ENCODE measurements at places on chromosomes 5 and 9.

DNA sequence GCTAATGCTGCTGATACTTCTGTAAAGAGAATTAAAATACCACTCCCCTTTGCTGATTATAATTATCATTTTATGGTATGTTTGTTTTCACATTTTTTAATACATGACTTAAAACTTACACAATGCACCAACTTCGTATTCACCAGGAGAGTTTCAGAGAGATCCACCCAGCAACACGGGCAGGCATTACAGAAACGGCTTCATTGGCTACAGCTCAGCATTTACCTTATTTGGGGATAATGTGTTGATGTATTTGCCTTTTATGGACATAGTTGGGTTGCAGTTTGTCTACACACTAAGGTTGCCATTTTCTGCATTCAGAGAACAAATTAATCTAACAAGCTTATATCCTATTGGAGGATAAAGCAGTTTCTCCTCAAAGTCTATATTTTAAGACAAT lies 423.6 kb downstream of the PRDM9 start:
- no peak overlapping the region for H3K4me3 ChIP-seq
- H3K27me3 ChIP-seq = no peaks in the 10 kb centered on the region
- no peaks in the 10 kb centered on the region for H3K36me3 ChIP-seq
- no peaks in the 10 kb centered on the region for H3K4me1 ChIP-seq

DNA sequence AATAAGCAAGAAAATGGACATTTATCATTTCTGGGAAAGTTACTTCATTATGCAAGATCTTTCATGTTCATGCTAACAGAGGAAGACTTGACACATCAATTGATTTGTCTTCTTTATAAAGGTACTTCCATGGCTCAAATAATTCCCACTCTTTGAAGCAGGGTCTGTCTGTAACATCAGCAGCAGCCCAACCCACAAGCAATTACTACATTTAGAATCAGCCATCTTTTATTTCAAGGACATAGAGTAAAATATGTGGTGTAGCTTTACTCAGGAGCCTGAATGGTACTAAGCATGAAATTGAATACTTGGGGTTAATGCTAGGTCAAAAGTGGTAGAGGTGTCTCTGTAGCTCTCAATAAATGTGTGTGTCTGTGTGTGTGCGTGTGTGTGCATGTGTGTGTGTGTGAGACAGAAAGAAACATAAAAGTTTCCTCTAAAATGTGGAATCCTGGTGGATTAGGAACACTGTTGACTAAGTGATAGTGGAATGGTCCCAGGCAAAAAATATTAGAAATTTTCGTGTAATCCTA lies 581.1 kb downstream of the CAAP1 start:
- H3K36me3 ChIP-seq = no peaks in the 10 kb centered on the region
- no peaks in the 10 kb centered on the region for H3K4me1 ChIP-seq
- no peak for DNase-seq
- no peaks in the 10 kb centered on the region for H3K27me3 ChIP-seq

DNA sequence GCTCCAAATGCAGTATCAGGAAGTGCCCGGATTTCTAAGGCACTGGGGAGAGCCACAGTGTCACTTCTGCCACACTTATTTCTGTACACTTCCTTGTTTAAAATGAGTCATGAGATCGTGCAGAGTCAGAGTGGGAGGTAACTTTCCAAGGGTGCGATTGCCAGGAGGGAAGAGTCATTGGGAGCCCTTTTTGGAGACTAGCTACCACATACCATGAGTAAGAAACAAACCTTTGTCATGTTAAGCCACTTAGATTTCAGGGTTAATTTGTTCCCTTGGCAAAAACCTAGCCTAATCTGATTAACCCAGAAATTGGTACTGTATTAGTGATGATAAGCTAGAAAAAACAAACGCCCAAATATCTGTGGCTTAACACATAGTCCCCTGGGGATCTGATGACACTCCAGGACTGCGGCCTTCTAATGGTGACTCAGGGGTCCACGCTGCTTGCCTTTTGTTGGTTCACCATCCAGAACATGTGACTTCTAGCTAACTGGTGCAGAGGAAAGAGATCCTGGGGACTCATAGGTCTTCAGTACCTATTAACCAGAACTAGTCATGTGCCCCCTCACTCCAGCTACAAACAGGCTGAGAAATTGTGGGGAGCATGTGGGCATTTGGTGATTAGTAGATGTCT lies 48.6 kb upstream of the TLE1 start:
- H3K27ac ChIP-seq = no peak overlapping the region
- no peak overlapping the region for H3K4me3 ChIP-seq
- H3K4me1 ChIP-seq = no peaks in the 10 kb centered on the region

- no peak overlapping the region for H3K4me3 ChIP-seq
- H3K27ac ChIP-seq = no peak overlapping the region
- no peak for DNase-seq
- H3K27me3 ChIP-seq = no peaks in the 10 kb centered on the region
- no peaks in the 10 kb centered on the region for H3K4me1 ChIP-seq
These were observed 193.5 kb upstream of the TLX3 start for GRCh38 chr5:171115519-171115918.

DNA sequence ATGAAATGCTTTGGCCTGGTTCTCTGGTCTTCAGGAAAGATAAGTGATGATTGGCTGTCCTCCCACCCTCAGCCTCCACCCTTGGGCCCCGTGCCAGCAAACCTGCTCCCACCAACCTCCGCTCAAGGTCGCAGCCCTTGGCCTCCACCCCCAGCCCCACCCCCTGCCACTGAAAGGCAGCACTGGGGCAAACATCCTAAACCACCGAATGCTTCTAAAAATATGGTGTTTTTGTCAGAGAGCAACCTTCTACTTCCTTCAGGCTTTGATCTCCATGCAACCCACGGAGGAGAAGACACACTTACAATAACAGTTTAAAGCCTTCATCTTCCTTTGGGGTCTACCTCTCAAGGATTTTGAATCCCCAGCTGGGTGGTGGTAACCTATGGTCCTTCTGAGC lies 24.0 kb upstream of the TCF7 start:
- no peaks in the 10 kb centered on the region for H3K27me3 ChIP-seq
- H3K27ac ChIP-seq = peak overlapping the region; percentile 93
- H3K4me3 ChIP-seq = peak overlapping the region; percentile 82
- H3K36me3 ChIP-seq = no peaks in the 10 kb centered on the region

DNA sequence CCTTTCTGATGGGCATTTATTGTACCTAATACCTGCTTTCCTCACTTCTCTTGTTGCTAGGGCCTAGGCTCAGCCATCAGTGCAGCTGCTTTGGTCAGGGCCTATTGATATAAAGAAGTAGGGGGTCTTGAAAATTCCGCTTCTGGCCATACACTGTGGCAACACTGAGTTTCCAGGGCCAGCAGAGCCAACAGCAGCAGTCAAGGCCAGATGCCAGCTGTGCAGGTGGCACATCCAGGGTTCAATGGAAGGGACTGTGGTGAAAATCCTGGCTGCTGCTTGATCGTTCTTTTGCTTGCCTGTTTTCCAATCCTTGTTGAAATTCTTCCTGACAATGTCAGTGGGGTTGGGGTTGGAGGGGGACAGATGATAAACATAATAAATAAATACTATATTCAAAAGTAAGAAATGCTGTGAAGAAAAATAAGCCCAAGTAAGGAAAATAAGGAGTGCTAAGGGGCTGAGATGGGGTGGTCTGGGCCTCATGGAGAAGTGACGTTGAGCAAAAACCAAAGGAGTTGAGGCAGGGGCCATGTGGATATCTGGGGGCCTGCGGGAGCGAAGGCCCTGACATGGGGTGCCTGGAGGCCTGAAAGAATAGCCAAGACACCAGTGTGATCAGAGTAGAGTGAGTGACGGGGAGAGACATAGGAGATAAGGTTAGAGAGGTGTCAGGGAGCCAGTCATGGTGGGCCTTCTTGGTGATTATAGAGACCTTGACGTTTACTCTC lies 91.0 kb upstream of the ALDH1B1 start:
- no peaks in the 10 kb centered on the region for H3K36me3 ChIP-seq
- no peak overlapping the region for H3K4me3 ChIP-seq
- H3K27ac ChIP-seq = no peak overlapping the region
- H3K27me3 ChIP-seq = peaks cover 24% of the 10 kb centered on the region
- no peak for DNase-seq
- H3K4me1 ChIP-seq = no peaks in the 10 kb centered on the region

DNA sequence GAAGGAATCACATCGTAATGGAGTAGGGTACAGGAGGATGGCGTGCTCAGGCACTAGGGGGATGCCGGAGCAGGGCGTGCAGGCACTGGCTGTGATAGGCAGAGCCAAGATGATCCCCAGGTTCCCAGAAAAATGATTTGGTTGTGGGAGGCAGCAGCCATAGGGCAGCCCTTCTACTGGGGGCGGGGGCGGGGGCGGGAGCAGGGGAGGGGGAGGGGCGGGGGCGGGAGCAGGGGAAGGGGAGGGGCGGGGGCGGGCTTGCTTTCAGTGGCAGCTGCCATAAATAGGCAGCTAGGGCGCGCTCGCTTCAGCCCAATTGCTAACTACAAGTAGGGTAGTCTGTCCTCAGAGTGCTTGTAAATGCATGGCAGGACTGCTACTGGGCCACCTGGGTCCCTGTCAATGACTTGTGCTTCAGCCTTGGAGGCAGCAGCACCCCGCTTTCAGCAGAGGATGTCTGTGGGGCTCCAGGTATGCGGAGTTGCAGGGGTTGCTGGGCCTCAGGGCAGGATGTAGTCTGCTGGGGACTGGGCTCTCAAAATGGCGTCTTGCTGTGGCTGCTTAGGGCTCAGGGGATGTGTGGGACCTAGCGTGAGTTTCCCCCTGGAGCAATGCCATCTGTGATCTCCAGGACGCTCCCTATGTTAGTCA lies 354.3 kb downstream of the RAB3C start:
- H3K4me1 ChIP-seq = peaks cover 11% of the 10 kb centered on the region
- no peak overlapping the region for H3K4me3 ChIP-seq
- peak overlapping the region; percentile 16 for H3K27ac ChIP-seq
- H3K27me3 ChIP-seq = no peaks in the 10 kb centered on the region
- DNase-seq = no peak

- H3K4me1 ChIP-seq = peaks cover 7% of the 10 kb centered on the region
- H3K27me3 ChIP-seq = peaks cover 6% of the 10 kb centered on the region
- peaks cover 2% of the 10 kb centered on the region for H3K36me3 ChIP-seq
- H3K4me3 ChIP-seq = no peak overlapping the region
- H3K27ac ChIP-seq = no peak overlapping the region
These were observed 103.5 kb downstream of the SNX18 start for GRCh38 chr5:54621048-54621447.

- H3K36me3 ChIP-seq = peaks cover 5% of the 10 kb centered on the region
- H3K27ac ChIP-seq = peak overlapping the region; percentile 94
- H3K4me3 ChIP-seq = peak overlapping the region; percentile 28
- DNase-seq = no peak
- H3K4me1 ChIP-seq = peaks cover 39% of the 10 kb centered on the region
These were observed 187.9 kb downstream of the PALM2AKAP2 start for GRCh38 chr9:109967651-109968642.

Measured in T-helper 17 cell (primary cell).